ENCODE measurements at places on chromosomes 2 and 18.
A peak's percentile ranks its signal among the peaks of the same experiment; 100 is the strongest.

- no peak for DNase-seq
Measured at GRCh38 chr2:37825586-37825985, 99.5 kb upstream of the RMDN2 start.

DNA sequence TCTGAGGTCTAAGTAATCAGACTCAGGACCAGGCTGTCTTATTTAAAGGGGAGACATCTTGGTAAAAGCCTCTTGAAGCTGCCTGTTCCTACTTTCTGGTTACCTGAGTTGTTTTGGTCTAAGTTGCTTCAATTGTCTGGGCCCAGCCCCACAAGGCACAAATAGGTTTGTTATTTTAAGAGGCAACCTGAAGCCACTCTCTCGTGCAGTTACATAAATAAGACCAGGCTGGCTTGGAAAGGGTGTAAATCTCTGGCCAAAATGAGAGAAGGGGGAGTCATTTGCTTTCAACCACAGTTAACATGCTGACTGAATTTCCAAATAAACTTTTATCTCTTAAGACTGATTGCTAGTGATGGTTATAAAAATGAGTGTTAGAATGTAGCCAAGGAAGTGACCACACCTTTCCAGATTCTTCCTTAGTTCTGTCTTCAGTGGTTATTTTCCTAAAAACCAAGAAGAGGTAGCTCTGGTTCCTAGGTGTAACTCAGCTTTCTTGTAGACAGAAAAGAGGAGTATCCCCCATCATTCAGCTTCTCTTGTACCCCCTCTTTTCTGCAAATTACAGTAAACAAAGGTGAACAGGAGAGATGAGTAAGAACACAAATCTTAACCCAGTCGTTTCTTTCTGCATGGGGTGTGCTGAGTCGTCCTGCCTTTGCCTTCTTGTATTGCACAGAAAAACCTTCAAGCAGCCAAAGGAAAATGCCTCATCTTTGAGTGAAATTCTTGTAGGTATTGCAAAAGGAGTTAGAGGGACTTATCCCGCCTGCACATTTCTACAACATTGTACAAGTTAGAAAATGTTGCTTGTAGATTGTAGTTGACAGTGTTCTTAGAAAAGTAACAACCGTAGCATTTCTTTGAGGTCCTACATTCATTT, 161.5 kb upstream of the NT5C1B start:
- DNase-seq = peak; percentile 69

GRCh38 chr2:142989273-142990204, 112.1 kb downstream of the KYNU start:
- DNase-seq = peak; percentile 70

DNA sequence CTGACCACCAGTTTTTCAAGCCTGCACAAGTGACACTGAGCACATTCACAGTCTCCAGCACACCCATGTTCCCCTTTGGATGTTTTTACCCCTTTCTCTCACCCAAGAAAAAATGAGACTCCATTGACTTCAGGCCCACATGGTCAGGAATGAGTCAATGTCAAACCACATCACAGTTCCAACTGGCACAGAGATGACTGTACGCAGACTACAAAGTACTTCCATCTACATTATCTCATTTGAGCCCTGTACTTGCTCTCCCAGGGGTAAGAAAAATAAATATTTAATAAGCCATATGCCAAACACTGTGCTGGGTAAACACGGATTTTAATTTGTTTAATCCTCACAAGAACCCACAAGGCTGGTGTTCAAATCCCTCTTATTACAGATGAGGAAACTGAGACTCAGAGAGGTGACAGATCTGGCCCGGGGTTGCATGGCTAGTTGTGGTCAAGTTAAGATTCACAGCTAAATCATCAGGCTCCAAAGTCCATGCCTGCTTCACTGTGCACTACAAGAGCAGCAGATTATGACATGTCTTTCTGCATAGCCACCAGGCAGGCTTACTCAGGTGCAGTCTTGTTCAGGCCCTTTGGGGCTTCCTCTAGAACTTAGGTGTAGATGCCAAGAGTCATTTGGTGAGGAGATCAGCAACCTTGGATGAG, 106.1 kb downstream of the TXNL1 start:
- no peak for DNase-seq

GRCh38 chr2:236745420-236746210, 176.0 kb downstream of the ACKR3 start:
- peak; percentile 65 for DNase-seq

GRCh38 chr2:11835403-11835802, 89.0 kb downstream of the LPIN1 start:
- DNase-seq = no peak

DNA sequence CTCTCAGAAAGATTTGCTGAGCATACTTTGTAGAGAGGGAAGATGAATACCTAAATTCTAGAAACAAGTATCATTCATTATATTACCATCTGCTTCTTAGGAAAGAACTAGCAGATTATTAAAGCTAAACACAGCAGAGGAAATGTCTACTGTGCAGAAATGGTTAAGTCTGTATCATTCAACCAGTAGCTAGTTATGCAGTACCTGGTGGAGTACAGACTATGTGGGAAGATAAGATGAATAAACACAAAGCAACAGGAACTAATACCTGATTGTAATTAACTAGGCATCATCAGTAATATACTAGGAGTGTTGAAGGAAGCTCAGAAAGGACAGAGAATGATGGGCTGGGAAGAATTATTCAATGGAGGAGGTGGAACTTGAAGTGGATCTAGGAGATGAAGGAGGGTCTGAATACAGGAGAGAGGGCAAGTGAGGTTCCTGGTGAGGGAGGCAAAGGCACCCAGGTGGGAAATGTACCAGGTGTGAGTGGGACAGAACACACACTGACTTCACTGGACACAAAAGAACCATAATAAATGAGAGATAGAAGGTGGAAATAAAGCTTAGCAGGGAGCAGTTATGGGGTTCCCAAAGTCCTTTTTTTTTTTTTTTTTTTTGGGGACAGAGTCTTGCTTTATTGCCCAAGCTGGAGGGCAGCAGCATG, 9.5 kb downstream of the WDFY1 start:
- DNase-seq = no peak

DNA sequence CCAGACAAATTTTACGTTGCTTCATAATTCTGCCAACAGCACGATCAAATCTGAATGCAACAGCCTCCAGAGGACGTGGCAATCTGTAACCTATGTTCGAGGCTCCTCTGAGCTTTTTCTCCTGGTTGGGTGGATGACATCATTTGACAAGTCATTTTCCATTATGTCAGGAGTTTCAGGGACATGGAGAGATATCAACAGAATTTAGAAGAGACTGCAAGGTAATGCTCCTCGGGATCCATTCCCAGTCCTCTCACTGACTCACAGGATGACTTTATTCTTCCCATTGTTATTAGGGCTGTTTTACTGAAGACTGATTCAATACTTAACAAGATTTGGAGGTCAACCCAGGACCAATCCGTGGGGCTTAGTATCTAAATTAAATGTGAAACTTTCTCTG, 72.5 kb upstream of the RNF152 start:
- DNase-seq = no peak

- no peak for DNase-seq
Measured at GRCh38 chr18:46559946-46560670, 96.9 kb downstream of the LOXHD1 start.

- no peak for DNase-seq
Measured at GRCh38 chr2:10732924-10733565, 11.6 kb downstream of the ATP6V1C2 start.

DNA sequence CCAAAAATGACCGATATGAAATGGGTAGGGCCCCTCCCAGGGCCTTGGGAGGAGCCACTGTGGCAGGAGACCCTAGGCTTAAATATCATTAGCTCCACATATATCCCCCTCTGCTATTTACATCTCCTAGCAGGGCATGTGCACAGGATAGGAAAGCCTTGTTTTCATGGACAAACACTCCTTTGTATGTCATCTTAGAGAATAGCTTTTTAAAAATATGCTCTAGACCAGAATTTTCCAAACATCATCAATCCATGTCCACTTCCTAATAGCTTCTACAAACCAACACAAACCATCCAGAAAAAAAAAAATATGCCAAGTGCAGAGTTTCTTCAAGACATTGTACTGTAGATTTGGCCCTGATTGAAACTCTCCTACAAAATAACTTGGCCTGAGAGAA, 10.8 kb downstream of the DAPL1 start:
- no peak for DNase-seq
